ENCODE measurements at places on chromosomes 2 and 18.

DNA sequence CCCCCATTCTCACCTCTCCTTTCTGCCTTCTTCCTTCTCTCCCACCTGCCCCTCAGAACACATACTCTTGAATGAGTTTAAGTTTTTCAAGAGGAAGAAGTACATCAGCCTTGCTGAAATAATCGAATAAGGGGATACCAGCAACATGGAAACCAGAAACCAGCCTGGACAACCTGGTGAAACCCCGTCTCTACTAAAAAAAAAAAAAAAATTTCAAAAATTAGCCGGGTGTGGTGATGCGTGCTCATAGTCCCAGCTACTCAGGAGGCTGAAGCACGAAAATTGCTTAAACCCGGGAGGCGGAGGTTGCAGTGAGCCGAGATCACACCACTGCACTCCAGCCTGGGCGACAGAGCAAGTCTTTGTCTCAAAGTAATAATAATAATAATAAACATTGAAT, 75.0 kb upstream of the SLC1A4 start:
- no peak for DNase-seq

DNA sequence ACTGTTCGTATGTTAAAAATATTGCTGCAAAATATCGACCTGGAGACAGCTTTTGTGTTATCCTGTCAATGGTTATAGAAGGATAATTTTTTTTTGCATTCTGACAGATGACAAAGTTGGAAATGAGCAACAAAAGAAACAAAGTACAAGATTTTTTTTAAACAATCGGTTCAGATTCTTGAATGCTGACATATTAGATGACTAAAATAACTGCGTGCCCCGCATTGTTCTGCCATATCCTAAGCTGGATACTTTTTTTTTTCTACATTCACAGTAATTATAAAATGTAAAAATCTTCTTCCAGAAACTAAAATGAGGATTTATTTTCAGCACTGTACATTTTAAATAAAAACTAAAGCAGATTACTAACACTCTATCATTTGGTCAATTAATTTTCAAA, 67.1 kb downstream of the ABCG8 start:
- DNase-seq, result no peak

DNA sequence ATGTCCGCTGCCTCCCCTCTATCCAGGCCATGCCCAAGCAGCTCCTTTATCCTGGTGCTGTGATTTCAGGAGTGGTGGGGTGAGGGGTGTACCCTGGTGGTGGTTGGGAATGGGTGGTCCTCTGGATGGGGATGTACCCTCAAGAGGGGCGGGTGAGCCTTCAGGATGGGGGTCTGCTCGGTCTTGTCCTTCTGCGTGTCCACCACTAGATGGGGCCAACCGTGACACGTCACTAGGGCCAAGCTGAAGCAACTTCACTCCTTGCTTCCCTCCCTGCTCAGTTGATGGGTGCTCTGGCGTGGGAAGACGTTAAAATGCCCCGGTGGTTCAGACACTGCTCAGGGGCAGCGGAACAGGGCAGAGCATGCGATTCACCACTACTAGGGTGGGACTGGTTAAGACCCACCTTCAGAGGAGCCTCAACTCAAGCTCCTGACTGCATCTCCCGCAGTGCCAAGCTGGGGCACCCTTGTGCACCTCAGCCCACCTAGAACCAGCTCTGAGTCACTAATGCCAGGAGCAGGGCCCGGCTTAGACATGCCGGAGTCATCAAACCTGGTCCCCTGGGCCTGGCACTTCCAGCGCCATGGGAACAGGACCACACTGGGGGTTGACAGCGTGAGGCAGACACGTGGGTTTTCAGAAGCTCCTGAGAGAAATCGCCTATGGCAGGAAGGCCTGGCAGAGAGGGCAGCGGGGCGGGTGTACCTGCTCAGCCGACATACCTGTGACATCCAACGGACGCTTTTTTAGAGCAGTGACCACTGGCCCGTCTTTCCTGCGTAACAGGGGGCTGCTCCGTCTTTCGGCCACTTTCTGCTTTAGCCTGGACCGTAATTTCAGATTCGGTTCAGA, 256.7 kb downstream of the HDAC4 start:
- DNase-seq, result peak; percentile 43

DNA sequence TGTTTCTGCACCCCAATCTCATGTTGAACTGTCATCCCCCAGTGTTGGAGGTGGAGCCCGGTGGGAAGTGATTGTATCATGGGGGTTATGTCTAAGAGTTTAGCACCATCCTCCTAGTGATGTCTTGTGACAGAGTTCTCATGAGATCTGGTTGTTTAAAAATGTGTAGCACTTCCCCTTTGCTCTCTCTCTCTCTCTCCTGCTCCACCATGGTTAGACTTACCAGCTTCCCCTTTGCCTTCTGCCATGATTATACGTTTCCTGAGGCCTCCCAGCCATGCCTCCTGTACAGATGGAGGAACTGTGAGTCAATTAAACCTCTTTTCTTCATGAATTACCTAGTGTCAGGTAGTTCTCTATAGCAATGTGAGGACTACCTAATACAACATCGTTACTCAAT, 396.9 kb upstream of the LRATD1 start:
- no peak for DNase-seq

DNA sequence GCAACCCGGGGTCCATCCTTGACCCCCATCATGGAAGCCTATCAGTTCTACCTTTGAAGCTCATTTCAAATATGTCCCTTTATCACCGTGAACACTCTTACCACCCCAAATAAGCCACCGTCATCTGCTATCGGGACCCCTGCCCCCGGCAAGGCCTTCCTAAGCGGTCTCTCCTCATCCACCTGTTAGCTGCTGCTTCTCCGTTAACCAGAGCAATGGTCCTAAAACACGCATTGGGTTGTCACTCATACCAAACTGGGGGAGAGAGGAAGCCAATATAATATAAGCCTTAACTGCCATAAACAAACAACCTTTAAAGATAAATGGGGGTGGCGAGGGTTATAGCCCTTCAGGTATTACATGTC, 680 bp downstream of the ASNSD1 start:
- no peak for DNase-seq

DNA sequence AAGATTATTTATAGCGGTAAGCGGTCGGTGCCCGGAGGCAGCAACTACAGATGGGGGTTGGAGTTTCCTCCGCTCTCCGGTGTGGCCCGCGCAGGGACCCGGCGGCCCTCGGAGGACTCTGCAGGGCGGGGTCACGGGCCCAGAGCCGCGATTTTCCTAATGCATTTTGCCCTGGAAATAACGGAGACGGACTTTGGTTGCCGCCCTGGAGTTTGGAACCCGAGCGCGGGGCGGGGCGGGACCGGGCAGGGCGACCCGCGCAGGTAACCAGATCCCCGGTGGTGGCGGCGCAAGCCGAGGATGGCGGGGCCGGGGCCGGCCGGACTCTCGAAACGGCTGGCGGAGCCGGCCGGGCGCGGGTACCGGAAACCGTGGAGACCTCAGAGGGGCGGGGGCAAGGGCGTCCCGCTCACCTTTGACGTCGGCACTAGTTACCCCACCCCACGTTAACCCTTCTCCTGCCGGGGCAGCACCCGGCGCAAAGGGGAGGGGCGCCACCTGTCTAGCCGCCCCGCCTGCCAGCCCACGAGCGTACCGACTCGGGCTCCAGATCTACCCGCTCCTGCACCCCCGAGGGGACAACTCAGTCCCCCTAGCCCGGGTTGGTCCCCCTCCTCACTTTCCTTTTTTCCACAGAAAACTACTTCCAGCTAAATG, 2.9 kb downstream of the CYP26B1 start:
- no peak for DNase-seq

DNA sequence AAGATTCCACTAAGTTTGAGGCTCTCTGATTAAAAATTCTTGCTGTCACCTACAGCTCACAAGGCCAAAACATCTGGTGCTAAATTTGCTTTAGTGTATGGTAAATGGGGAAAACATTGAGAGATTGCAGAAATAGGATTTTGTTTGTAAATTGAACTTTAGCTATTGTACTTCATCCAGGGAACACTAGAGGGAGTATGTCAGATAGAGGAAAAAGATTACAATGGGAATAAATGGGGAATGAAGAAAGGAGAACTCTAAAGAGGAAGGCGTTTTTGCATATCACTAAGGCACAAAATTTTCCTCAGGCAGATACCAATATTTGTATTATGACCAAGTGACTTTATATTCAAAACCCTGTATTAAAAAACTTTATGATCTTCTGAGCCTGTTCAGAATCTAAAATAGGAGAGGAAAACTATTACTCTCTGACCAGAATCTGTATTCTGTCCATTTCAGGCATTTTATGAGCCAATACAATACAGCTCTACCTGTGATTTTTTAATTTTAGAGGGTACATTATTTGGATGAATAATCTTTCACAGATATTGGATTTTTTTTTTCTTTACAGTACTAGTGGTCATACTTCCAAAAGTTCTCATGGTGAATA, 52.3 kb upstream of the ITGB6 start:
- no peak for DNase-seq

DNA sequence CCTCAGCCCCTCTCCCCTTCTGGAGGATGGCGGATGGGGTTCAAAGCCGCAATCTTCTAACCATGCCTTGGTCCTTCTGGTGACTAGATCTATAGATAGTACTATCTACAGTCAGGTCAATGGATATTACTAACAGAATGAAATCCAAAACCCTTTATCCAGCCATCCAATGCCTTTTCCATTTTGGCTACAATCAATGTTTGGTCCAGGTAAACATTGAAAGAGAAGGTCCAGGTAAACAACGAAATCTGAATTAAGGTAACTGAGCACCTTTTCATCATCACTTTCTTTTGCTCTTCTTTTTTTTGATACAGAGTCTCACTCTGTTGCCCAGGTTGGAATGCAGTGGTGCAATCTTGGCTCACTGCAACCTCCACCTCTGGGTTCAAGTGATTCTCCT, 9.7 kb downstream of the PPP4R3B start:
- no peak for DNase-seq

- DNase-seq, result peak; percentile 8
These were observed 108.4 kb downstream of the ALMS1 start for GRCh38 chr2:73494031-73494430.

DNA sequence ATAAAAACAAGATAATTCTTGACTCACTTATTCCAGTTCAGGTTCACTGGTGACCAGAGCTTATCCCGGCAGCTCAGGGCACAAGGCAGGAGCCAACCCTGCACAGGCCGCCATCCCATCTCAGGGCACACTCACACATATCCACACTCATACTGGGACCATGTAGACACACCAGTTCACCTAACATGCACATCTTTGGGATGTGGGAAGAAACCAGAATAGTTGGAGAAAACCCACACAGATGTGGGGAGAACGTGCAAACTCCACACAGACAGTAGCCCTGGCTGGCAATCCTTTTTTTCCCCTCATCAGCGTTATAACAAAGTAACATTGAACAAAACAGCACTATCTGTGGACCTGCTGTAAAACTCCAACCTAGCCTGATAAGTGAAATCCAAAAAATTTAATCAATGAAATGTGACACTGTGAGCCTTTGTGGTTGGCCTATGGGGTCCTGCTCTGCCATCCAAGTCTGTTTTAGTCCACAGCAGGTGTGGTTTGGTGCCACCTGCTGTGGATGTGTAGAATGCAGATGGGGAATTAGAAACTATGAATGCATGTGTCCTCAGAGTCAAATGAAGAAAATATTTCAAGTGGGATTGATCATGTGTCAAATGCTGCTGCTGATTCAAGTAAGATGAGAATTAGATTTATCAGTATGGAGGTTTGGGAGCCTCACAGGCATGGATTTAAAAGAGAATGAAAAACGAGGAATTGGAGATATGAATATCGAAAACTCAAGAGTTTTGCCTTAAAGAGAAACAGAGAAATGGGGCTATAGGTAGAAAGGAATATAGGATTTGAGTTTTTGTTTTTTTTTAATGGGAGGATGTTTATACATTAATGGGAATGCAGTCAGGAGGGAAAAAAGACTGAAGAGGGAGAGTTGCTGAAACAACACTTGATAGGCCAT, 47.0 kb downstream of the UGP2 start:
- DNase-seq, result peak; percentile 54

- no peak for DNase-seq
These were observed 271.0 kb upstream of the GALNT5 start for GRCh38 chr2:156986339-156986988.

GRCh38 chr2:74406035-74406434, 15.4 kb downstream of the C2orf81 start:
- no peak for DNase-seq

- DNase-seq, result no peak
These were observed 135.1 kb downstream of the NCK2 start for GRCh38 chr2:105879803-105880300.

- DNase-seq, result no peak
These were observed 57.9 kb downstream of the SLC66A3 start for GRCh38 chr2:11213090-11213638.

GRCh38 chr2:159218389-159218788, 68.1 kb downstream of the WDSUB1 start:
- DNase-seq, result no peak

DNA sequence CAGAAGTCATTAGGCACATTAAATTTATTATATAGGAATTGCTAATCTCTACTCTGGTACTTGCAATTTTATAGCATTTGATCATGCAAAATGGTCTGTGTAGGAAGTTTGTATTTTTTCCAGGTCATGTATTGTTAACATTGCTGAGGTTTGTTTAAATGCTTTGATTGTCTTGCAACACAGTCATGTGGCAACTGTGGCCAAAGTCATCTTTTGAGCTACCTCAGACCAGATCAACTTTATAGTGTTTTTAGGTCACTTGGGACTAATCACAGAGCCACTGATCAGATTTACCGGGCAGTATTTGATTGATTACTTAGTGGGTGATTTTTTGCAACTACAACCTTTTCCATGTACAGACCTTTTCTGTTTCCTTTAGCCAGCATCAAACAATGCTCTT, 3.7 kb downstream of the SERPINB5 start:
- no peak for DNase-seq

GRCh38 chr2:233404222-233404621, 49.9 kb downstream of the DGKD start:
- DNase-seq, result peak; percentile 73

DNA sequence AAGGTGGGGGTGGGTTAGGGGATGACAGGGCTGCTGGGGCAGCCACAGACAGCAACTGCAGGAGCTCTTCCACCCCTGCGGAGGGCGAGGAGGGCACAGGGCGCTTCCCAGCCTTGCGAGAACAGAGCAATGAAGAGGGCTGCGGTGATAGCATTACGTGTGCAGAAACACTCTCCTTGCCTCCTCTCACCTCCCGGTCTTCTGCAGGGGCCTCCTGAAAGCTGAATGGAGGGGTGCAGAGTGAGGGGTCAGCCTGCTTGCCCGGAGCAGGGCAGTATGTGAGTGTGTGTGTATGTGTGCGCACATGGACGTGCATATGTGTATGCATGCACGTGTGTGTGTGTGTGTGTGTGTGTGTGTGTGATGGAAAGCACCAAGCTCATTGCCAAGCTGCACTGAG, 29.5 kb upstream of the IL1R2 start:
- no peak for DNase-seq

DNA sequence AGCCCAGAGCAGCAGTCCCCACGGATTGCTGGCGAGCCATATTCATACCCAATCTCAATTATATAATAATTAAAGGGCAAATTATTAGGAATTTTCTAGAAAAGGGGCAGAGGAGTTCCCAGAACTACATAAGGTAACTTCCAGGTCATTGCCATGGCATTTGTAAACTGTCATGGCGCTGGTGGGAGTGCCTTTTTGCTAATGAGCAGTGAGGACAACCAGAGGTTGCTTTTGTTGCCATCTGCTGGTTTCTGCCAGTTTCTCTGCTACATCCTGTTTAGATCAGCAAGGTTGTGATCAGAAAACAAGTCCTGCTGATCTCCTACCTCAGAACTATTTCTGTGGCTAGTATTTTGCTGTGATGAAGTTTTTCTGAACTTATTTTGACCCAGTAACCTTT, 159.8 kb upstream of the PIEZO2 start:
- DNase-seq, result no peak

- DNase-seq, result no peak
These were observed 123.4 kb downstream of the MRO start for GRCh38 chr18:50696436-50696835.
